ENCODE measurements at places on chromosomes 2 and 18. TPM values are rescaled to one million over a fixed set of nuclear protein-coding genes. Genes with fewer than 3 reads are reported as not detected.

The FBXO36 gene
- 2.0 TPM for polyA plus RNA-seq

- no peak for DNase-seq
Observed at GRCh38 chr18:49020129-49020528, 69.4 kb upstream of the SMAD7 start.

- DNase-seq: no peak
Observed at GRCh38 chr18:36532394-36532793, 234.9 kb downstream of the FHOD3 start.

GRCh38 chr2:150228936-150229335 is 258.5 kb downstream of the RND3 start:
- DNase-seq: no peak

DNA sequence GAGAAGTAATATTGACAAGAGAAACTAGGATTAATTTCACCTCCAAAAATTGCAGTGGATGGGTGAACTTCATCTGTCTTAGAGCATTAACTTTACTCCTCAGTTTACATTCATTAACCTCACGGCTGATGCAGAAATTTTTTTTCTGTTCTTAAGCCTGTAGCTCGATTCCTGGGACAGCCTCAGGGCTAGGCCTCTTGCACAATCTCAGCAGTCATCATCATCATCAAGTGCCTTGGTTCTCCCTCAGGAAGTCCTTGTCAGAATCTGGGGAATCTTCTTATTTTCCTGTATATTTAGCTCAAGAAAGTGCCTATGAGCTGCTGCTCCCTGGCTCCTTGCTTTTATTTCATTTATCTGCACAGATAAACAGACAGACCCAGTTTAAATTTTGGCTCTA is 1272.2 kb upstream of the LRRTM1 start:
- no peak for DNase-seq

- DNase-seq: no peak
Observed at GRCh38 chr2:156536534-156536933, 100.4 kb downstream of the GPD2 start.

DNA sequence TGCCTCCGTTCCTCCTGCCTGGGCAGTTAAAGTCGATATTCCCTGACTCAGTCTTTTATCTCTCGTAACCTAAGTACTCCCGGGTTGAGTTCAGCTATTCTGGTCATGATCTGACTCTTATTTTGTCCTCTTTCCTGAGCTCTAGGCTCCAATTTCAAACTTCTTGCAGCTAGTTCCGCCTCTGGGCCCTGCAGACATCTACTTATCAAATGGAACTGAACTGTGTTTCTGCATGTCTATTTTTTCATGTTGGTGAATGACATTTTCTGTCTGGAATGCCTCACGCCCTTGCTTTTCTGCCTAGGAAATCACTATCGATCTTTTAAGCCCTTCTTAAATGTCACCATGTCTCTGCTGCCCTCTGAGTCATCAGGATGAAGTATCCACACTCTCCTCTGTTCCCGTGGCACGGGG is 101.5 kb downstream of the VAPA start:
- DNase-seq: no peak
